GM19239 (cell line): ENCODE measurements at places on chromosomes 3 and 15.

DNA sequence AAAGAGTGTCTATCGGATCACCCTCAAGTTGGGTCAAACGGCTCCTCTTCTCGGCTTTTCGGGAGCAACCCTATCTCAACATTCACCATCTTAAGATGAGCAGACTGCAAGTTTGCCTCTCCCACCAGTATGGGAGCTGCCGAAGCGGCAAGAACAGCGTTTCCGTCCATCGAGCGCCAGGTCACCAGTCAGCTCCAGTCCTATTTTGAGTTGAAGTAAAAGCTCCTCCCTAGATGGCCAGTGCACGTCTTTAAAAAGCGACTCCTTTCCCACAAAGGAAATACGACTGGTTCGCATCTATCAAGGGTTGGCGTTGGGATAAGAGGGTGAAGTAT, 369 bp upstream of the U2SURP start:
- DNase-seq = peak; percentile 52

GRCh38 chr3:23743141-23743784, 62.5 kb upstream of the UBE2E1 start:
- no peak for DNase-seq

DNA sequence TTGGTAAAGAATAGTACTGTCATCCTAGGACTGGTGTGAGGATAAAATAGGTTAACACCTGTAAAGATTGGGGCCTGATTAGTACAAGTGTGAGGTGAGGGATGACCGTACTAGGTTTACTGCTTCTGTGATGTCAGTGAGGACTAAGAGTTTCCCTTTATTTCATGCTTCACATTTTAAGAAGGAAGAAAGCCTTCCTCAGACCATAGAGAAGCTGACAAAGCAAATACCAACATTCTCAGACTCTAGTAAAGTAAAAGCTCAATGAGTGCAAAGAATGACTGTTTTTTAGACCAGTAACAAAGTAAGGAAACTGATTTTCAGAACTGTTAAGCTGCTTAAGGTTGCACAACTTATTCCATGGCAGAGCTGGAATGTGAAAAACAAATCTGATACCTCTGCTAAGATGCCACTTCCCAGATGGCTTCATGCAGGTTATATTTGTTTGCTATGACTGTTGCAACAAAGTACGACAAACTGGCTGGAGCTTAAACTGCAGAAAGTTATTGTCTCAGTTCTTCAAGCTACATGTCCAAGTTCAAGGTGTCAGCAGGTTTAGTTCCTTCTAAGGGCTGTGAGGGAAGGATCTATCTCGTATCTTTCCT, 354.9 kb downstream of the RSL24D1 start:
- no peak for DNase-seq

- DNase-seq = no peak
These were observed 483.9 kb downstream of the RBMS3 start for GRCh38 chr3:29764603-29765254.

DNA sequence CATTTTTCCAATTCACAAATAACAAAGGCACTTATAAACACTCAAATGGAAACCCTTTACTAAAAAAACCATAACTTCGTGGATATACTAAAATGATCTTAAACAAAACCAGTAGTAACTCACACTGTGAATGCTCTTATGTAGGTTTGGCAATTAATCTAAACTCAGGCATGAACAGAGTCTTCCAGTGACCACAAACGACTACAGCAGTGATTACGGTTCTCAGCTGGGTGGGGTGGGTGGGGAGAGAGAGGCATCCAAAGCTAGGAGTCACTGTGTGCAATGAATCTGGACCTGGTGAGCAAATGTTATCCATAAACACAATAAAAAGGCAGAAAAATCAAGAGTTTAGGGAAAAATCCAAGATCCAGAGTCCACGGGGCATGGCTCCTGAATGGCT, 21.3 kb downstream of the SLC12A8 start:
- DNase-seq = no peak

GRCh38 chr3:115580566-115580965, 42.7 kb upstream of the GAP43 start:
- no peak for DNase-seq

- no peak for DNase-seq
These were observed 22.2 kb upstream of the BCL6 start for GRCh38 chr3:187767266-187768012.

DNA sequence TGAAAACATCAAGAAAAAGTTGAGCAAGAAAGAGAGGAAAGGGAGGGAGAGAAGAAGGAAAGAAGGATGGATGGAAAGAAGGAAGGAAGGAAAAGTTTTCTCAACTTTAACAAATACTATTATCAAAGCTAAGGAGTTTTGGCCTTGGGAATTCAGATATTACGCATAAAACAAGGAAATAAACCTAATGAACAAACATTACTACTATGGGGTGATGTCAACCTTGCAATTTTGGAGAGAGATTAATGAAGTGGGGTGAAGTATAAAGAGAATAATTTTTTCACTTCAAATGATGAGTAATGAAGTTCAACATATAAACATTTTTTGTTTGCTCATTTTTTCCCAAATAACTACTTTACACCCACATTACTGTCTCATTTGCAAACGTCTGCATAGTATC, 55.2 kb downstream of the SFMBT1 start:
- DNase-seq = no peak

DNA sequence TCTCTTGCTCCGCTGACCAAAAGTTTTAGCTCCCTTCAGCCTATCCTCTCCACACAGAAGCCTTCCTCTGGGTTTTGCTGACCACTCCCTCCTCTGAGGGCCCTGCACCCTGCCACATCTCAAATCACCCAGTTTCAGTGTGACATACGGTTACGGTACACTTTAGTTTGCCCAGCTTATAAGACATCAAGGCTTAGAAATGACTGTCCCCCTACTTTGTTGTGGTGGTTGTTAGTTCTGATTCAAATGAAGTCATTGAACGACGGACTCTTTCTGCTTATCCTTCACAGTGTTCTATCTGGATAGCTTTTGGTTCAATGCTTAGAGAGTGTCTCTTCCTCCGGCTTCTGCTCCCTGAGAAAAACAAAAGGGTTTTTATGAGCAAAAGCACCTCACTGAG, 68.0 kb upstream of the NDUFB4 start:
- DNase-seq = no peak

GRCh38 chr15:31081056-31081455, 20.5 kb downstream of the TRPM1 start:
- no peak for DNase-seq

DNA sequence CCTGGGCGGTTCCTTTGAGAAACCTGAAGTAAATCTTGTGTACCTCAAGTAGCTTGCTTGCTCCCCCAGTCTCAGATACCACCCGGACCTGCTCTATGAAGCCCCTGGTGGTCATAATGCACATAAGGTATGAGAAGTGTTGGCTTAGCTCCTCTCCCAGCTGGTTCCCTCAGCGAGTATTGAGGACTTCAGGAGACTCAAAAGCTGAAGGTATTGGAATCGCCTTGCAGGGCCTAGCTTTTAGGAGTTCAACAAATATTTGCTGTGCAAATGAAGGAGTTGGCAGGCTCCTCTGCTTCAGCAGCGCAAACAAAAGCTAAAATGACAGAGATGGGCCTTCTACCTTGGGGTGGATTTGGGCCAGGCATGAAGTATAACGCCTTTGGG, 1.7 kb downstream of the CMTM8 start:
- DNase-seq = no peak

DNA sequence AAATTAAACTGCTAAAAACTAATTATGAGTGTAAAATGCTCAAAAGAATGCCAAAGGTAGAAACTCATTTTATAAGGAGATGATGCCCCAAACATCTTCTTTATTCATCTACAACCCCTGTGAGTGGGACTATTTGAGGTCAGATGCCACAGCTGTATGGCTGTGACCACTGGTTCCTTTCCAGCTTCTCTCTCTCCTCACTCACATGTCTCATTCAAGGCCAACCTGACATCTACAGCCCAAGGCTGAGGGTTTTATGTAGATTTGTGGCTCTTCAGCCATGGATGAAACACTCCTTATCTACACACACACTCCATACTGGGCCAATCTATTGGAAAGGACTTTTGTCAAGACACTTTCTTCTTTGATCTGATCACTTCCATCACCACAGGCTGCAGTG, 231.3 kb downstream of the KCNMB2 start:
- no peak for DNase-seq

- no peak for DNase-seq
These were observed 91.2 kb upstream of the NAALADL2 start for GRCh38 chr3:174767853-174768382.

DNA sequence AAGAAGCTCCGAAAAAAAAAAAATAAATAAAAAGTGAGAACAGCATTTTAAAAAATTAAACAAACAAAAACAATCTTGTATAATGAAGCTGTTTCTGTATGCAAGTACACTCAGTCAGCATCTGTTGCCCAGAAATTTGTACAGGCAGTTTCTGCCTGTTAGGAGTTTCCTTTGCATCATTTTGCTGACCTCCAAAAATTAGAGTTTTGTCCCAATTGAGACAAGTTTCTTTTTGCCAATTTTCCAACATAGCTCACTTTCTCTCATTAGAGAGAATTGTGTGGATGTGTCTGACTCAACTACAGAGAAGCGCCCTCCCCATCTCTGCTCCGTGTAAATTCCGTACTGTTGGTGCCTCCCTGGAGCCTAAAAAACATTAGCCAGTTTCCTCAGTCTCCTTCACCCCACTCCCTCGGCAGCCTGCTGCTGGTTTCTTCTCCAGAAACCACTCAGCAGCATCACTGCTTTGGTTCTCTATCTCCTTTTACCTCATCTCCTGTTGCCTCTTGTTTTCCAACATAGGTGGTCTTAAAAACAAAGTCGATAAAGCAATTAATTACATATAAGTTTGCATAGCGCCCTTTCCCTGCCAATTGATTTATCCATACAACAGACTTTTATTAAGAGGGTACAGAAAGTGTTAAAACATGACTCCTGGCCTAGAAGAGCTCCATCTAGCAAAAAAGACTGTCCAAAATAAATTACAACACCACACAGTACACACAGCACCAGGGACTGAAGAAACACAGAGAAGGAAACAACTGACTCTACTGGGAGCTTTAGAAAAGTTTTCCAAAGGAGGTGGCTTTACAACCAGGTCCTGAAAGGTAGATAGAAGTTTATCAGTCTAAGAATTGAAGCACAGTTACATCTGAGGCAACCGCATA, 286.7 kb downstream of the SHOX2 start:
- DNase-seq = no peak

DNA sequence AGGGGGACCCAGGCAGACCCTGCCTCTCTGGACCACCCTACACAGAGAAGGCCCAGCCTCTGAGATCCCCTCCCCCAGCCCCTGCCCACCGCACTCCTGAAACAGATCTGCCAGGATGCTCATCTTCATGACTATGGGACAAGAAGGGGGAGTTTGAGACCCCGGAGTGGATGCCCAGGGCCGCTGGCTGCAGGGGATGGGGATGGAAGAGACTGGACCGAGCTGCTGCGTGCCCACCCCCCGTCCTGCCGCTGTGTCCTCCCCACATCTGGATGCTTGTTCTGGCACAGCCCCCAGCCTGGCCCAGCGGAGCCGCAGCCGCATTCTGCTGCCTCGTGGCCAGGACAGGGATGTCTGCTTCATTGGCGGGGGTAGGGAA, 30.3 kb upstream of the SEMA3F start:
- no peak for DNase-seq

DNA sequence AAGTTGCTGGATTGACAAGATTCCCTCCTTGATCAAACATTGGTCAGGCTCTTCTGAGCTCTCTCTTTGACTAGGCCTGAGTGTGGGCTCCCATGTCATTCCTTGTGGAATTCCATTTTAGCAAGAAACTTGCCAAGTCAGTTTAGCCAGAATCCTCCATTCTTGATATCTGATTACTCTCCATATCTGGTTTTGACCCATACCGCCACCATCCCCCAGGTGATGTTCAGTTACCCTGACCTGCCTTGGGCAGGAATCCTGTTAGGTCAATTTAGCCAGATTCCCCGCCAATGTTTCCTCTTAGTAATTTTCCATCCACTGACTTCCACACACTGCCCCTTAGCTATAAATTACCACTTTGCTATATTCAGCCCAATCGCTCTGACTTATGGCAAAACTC, 1.0 kb upstream of the PCCB start:
- DNase-seq = no peak

- no peak for DNase-seq
These were observed 55.8 kb upstream of the IGF2BP2 start for GRCh38 chr3:185880600-185880999.

DNA sequence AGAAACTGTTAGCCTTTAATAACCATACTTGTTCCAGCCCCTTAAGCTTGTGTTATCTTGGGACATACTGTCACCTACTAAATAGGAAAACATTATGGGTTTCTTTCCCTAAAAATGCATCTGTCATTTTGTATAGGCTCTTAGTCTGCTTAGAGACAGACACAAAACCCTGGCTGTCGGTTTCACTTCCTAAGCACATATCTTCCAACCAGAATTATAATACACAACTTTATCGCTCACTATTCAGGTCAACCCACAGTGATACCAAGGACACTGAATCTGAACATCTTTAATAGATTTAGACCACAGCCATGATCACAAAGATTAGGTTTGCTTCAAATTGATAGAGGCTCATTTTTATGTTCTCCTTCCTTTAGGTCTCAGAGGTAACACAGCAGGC, 111.8 kb downstream of the CFAP20DC start:
- no peak for DNase-seq

DNA sequence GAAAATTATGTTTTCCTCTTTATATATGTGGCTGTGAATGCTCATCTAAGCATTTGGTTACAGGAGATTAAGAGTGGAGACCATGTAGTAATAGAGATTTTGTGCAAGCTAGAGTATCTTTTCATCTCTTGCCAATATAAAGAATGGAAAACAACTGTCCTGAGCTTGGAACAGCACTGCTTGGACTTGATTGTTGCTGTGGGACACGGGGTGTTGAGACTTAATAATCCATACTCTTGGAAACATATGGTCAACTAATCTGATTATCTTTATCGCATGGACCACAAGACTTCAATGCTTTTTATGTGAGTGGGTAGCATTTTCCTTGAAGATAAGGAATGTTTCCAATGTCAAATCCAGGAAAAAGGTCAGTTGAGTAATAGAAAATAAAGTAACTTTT, 806.3 kb downstream of the DIPK2A start:
- no peak for DNase-seq

DNA sequence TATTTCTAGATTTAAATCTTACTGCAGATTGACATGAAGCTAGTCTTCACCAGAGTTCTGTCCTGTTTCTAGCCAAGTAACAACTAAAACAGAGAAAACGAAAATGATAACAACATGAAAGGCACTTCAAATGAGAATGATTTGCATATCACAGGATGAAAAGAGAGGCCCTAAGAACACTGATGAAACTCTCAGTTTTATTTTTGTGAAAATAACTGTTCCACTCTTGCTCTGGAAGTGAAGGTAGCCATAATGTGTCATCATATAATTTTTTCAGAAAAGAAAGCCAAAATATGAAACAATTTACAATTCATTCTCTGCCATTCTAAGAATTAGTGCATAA, 274.4 kb downstream of the ADAMTSL3 start:
- DNase-seq = peak; percentile 18

- no peak for DNase-seq
These were observed 8.1 kb downstream of the AGBL1 start for GRCh38 chr15:86087808-86088207.
